Tibial nerve (tissue), 4 donors: ENCODE measurements at places on chromosomes 3 and 15. TPM values are rescaled to one million over a fixed set of nuclear protein-coding genes. Genes with fewer than 3 reads are reported as not detected.

DNA sequence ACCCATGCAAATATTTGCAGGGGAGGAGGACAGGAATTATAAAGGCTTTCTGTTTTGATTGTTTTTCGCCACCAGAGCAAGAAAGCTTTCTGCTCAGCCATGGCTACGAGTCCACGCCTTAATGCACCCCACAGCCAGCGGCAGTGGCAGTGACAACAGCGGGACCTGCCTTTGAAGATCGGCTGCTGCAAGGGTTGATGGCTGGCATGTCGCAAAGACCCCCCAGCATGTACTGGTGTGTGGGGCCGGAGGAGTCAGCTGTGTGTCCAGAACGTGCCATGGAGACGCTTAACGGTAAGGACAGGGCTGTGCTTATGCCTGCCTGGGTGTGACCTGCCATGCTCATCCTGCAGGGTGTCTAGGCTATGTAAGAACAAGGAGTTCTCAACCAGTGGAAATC, 5.3 kb downstream of the LRRK1 start:
- DNase-seq: no peak

DNA sequence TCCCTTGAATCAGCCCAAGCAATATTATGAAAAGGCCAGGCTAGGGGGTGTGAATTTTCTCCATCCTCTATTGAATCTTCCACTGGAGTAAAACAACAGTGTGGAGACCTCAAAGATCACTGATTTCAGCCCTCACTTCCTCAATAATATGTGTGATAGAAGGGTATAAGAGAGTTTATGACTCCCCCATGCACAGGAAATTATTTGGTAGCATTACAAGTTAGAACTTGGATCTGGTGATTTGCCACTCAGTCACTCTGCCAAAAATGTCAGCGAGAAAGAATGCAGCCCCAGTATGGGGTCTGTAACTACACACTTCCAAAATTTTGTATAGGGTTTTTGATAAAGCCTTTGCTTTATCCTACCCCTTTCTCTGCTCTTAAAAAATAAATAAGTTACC, 81.0 kb upstream of the KCNMB2 start:
- no peak for DNase-seq

DNA sequence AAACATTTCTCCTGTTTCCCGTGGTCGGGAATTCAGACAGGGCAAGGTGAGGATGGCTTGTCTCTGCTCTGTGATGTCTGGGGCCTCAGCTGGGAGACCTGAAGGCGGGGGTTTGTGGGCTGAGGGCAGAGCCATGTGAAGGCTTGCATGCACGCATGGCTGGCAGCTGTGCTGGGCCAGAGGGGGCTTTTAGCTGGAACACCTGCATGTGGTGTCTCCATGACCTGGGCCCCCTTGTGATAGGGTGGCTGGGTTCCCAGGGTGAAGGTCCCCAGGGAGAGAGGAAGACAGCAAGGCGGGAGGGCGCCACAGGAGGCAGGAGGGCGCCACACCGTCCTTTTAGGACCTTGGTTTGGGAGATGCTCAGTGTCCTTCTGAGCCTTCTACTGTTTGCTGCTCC, 101.6 kb upstream of the PRR23E start:
- DNase-seq: no peak

DNA sequence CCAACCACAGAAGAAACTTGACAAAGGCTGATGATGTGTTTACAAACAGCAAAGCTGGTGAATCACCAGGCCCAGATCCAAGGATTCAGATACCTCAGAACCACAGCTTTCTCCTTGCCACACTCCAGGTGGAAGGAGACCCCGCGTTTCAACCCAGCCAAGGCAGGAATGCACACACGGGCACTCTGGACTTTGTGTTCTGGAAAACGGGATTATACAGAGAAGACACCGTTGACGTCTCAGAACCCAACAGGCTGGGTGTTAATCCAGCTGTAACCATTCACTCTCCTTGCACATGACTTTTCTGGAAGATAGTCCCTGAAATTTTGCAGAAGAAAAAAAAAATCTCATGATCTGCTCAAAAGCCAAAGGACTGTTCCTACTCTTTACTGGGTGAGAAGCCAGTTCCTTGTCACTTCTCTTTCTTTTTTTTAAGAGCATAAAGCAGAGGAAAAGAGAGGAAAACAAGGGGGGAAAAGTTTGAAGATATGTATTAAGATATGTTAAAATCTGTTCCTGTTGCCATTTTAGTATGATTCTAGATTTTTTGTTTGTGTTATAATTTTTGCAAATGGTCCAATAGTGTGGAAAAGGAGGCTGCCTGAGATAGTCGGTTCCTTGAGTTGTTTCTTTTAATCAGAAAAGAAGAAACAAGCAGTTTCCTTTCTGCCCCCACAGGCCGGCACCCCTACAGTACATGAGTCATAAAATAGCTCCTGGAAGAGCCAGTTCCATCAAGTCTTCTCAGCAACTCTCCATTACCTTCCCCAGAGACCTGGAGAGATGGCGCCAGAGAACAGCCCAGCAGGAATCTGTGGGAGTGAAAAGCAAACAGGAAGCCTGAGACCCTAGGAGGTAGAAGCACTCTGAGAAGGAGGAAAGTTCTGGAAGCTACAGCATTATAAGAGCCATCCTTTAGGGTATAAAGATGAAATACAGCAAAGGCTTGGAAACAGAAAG, 73.1 kb downstream of the RORA start:
- DNase-seq: peak; percentile 26

DNA sequence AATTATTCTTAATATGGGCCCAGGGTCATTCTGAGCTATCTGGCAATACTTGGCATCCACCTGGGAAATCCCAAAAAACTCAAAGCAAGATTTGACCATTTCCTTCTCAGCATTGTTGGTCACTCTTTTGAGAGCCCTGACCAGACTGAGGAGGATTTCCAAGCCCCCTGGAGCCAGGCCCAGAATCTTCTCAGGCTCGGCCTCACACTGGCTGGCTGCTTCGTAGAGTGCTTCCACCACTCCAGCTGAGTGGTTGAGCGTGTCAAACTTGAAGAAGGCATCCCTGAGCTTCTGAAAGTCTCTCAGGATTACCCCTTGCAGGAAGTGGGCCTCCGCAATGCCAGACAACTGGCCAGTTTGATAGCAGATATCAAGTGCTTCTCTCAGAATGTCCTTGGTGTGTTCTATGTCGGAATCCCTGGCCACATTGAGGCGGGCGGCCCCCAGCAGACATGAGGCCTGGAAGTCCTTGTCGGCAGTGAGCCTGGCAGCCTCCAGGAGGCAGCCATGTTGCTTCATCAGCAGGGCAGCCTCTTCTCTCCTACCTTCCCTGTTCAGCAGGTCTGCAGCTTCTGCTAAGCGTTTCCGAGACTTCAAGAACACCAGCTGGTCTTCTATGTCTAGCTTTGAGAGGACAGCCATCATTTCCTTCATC, 68.9 kb upstream of the DCLK3 start:
- DNase-seq: no peak

DNA sequence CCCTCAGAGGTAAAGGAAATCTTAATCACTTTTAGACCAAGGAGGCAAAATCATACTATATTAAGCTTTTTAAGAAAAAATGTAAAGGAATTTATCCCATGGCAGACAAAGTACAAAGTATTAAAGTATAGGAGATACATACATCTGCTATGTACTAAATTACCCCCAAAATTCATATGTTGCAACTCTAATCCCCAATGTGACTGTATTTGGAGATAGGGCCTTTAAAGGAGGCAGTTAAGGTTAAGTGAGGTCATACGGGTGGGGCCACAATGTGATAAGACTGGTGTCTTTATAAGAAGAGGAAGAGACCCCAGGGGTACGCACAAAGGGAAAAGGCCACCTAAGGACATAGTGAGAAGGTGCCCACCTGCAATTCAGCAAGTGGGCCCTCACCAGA, 657.0 kb upstream of the ADAMTS9 start:
- no peak for DNase-seq

DNA sequence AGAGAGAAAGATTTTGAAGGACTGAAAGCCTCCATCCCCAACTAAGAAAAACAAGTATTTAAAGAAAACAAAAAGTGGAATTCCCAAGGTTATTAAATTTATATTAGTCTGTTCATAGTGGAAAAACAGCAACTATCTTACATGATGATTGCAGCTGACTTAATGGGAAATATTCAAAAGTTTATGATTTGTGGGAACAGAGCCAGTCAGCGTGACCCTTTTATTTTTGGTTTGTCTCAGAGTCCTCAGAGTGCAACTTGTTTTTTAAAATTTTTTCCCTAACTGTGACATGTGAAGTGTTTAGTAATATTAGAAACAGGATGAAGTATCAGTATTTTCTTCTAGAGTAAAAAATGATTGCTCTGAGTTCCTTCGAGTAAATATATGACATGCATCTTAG, 441.9 kb upstream of the MCTP2 start:
- no peak for DNase-seq

DNA sequence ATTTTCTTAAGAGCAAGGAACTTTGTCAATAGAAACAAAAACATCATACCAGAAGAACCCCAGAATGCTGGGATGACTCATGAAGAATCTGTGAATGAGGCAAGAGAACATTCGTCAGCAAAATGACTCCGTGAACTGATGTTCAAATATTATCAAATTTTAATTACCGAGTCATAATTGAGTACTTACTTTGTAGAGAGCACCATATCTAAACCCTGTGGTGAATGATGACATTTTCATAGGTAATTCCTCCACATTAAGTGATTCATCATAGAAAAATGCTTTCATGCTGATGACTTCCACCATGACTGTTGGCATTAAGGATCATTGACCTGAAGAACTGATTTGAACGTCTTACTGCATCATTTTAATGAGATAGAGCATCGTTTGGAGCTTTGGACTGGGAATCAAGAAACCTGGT, 56.3 kb downstream of the PPARG start:
- no peak for DNase-seq

- DNase-seq: peak; percentile 15
These were observed 2.0 kb downstream of the FSTL1 start for GRCh38 chr3:120448756-120449155.

- DNase-seq: no peak
These were observed 205.4 kb downstream of the PDZRN3 start for GRCh38 chr3:73419179-73419803.

GRCh38 chr3:44066806-44067205, 174.9 kb upstream of the TOPAZ1 start:
- DNase-seq: no peak

DNA sequence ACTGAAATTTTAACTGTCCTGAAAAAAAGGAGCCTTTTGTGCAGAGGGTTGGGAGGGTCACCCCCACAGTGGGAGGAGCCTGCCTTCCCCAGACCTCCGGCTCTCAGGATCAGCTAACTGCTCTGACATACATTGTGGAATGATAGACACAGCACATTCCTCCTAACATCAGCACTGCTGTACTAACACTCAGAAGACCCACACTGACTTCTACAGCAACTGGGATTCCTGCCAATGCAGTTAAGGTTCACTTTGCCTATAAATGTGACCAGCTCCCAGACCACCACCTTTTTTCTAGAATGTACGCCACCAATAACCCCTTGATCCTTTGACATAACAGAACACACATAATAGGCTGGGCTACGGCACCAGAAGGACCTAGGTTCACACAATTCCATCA, 3.2 kb downstream of the CPEB1 start:
- DNase-seq: no peak

- DNase-seq: no peak
These were observed 433.7 kb downstream of the MAGI1 start for GRCh38 chr3:65604863-65605526.

GRCh38 chr3:114022145-114022802, 34.1 kb downstream of the CCDC191 start:
- DNase-seq: no peak

- DNase-seq: no peak
These were observed 15.1 kb downstream of the TLNRD1 start for GRCh38 chr15:81015621-81016488.

- no peak for DNase-seq
These were observed 132.6 kb upstream of the LRRN1 start for GRCh38 chr3:3666664-3667063.

DNA sequence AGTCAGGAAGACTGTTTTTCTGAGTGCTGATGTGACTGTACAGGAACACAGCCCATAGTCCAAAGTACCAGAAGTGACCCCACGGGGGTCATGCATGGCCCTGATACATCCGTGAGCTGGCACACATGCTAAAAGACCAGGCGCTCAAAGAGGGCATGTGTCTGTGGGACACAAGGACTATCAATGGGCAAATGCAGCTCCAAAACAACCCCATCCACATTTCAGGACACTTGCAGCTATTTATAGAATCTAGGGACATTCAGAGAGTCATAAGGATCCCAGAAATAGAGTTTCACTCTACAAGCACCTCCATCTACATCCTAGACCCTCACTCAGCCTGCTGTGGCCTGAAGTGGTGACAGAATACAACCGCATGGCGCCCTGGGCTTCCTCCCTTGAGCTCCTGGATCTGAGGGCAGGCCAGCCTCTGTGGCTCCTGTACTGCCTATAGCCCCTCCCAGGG, 17.0 kb downstream of the SLC25A20 start:
- DNase-seq: no peak

GRCh38 chr3:184337981-184338380, 581 bp downstream of the FAM131A start:
- DNase-seq: no peak

MINAR1 gene
- 0.20 TPM for total RNA-seq

IL16 gene
- total RNA-seq: 71.1 TPM

NRROS gene
- 11.3 TPM for total RNA-seq

PAQR5 gene
- total RNA-seq: 3.0 TPM

ACKR2 gene
- total RNA-seq: 25.2 TPM

SNX22 gene
- total RNA-seq: 19.9 TPM
